ENCODE measurements at places on chromosomes 3 and 15. TPM values are rescaled to one million over a fixed set of nuclear protein-coding genes. Genes with fewer than 3 reads are reported as not detected.

Gene NISCH
- total RNA-seq, result 58.9 TPM

GRCh38 chr3:133168025-133168401 lies 129.8 kb downstream of the TMEM108 start:
- no peak overlapping the region for H3K4me3 ChIP-seq
- H3K27ac ChIP-seq, result no peak overlapping the region
- no peaks in the 10 kb centered on the region for H3K27me3 ChIP-seq

DNA sequence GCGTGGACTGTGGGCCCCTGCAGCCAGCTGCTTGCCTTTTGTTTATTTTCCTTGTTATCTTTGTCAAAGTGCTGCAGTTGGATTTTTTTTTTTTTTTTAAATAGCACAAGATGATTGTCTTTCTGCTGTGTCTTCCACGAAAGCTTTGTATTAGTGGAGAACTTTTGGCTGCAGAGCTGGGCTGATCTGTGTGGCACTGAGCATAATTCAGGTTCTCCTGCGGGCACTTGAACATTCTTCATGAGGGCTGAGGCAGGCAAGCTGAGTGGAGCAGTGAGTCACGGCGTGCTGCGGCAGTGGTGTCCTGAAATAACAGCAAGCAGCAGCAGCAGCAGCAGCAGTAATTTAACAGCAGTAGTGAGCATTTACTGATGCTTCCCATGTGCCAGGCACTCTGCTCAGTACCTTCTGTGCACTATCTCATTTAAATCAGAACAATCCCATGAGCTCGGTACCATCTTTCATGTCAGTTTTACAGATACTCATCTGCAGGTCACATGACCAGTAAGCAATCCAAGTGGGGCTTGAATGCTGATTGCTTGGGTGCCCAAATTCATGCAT lies 45.8 kb downstream of the MITF start:
- no peaks in the 10 kb centered on the region for H3K27me3 ChIP-seq
- H3K36me3 ChIP-seq, result no peaks in the 10 kb centered on the region
- no peak overlapping the region for H3K27ac ChIP-seq
- DNase-seq, result peak; percentile 22
- H3K4me3 ChIP-seq, result no peak overlapping the region
- H3K4me1 ChIP-seq, result peaks cover 14% of the 10 kb centered on the region

GRCh38 chr3:23446301-23446700 lies 243.2 kb downstream of the UBE2E2 start:
- H3K4me3 ChIP-seq, result no peak overlapping the region
- H3K4me1 ChIP-seq, result no peaks in the 10 kb centered on the region
- no peaks in the 10 kb centered on the region for H3K27me3 ChIP-seq
- H3K36me3 ChIP-seq, result no peaks in the 10 kb centered on the region
- DNase-seq, result no peak
- no peak overlapping the region for H3K27ac ChIP-seq

GRCh38 chr3:161905520-161906132 lies 409.0 kb downstream of the OTOL1 start:
- no peaks in the 10 kb centered on the region for H3K4me1 ChIP-seq
- H3K36me3 ChIP-seq, result no peaks in the 10 kb centered on the region
- no peak for DNase-seq
- no peaks in the 10 kb centered on the region for H3K27me3 ChIP-seq

Gene ANKDD1A
- 18.8 TPM for total RNA-seq

DNA sequence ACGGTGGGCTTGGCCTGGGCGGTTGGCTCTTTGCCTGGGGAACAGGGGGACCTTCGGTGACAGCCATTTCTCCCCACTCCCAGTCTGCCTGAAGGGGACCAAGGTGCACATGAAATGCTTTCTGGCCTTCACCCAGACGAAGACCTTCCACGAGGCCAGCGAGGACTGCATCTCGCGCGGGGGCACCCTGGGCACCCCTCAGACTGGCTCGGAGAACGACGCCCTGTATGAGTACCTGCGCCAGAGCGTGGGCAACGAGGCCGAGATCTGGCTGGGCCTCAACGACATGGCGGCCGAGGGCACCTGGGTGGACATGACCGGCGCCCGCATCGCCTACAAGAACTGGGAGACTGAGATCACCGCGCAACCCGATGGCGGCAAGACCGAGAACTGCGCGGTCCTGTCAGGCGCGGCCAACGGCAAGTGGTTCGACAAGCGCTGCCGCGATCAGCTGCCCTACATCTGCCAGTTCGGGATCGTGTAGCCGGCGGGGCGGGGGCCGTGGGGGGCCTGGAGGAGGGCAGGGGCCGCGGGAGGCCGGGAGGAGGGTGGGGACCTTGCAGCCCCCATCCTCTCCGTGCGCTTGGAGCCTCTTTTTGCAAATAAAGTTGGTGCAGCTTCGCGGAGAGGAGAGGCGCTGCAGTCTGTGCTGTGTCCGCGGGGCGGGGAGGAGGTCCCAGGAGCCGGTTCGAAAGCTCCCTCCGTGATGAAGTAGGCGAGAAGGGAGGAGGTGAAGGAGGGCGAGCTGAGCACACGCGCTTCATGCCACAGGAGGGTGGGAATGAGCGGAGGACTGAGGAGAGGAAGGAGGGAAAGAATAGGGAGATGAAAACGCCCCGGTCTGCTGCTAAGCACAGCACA lies 9.6 kb downstream of the CLEC3B start:
- H3K27me3 ChIP-seq, result no peaks in the 10 kb centered on the region
- H3K36me3 ChIP-seq, result no peaks in the 10 kb centered on the region
- no peak for DNase-seq
- H3K4me1 ChIP-seq, result peaks cover 8% of the 10 kb centered on the region

GRCh38 chr3:101848326-101848725 lies 988 bp upstream of the NFKBIZ start:
- no peaks in the 10 kb centered on the region for H3K36me3 ChIP-seq
- peak overlapping the region; percentile 97 for H3K27ac ChIP-seq
- H3K4me1 ChIP-seq, result peaks cover 47% of the 10 kb centered on the region
- H3K27me3 ChIP-seq, result no peaks in the 10 kb centered on the region
- no peak overlapping the region for H3K4me3 ChIP-seq
- no peak for DNase-seq

Gene LTF
- 8.8 TPM for total RNA-seq

- H3K27me3 ChIP-seq, result no peaks in the 10 kb centered on the region
- H3K27ac ChIP-seq, result peak overlapping the region; percentile 96
- H3K36me3 ChIP-seq, result no peaks in the 10 kb centered on the region
- no peak overlapping the region for H3K4me3 ChIP-seq
- DNase-seq, result no peak
- H3K4me1 ChIP-seq, result peaks cover 31% of the 10 kb centered on the region
Measured at GRCh38 chr3:105866656-105867653, 1.9 kb downstream of the CBLB start.

Gene GUCA1C
- total RNA-seq, result 0.99 TPM

GRCh38 chr3:177751770-177752169 lies 554.5 kb upstream of the TBL1XR1 start:
- no peak overlapping the region for H3K27ac ChIP-seq
- DNase-seq, result no peak
- no peak overlapping the region for H3K4me3 ChIP-seq
- no peaks in the 10 kb centered on the region for H3K27me3 ChIP-seq
- H3K4me1 ChIP-seq, result no peaks in the 10 kb centered on the region

GRCh38 chr3:37993820-37994638 lies 3.4 kb downstream of the VILL start:
- no peak overlapping the region for H3K27ac ChIP-seq
- DNase-seq, result peak; percentile 51
- H3K36me3 ChIP-seq, result no peaks in the 10 kb centered on the region
- peaks cover 23% of the 10 kb centered on the region for H3K4me1 ChIP-seq
- no peaks in the 10 kb centered on the region for H3K27me3 ChIP-seq

Gene NOX5
- total RNA-seq, result not detected

Gene ECE2
- total RNA-seq, result 11.7 TPM

DNA sequence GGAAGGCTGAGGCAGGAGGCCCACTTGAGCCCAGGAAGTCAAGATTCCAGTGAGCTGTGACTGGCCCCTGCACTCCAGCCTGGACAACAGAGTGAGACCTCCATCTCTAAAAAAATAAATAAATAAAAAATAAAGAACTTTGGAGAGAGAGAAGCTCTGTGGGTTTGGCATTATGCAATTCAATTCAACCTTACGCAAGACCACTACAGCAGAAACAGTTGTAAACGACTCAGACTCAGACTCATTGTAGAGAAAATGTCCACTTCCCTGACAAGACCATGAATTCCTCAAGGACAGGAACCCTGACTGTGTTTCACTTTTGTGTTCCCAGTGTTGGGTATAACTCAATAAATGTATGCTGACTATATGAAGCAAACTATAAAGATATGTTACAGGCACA lies 90.3 kb upstream of the C3orf80 start:
- no peak overlapping the region for H3K4me3 ChIP-seq
- no peak for DNase-seq
- no peaks in the 10 kb centered on the region for H3K4me1 ChIP-seq

Gene STRA6
- total RNA-seq, result not detected

GRCh38 chr3:170740726-170741591 lies 129.0 kb downstream of the RPL22L1 start:
- DNase-seq, result no peak
- no peaks in the 10 kb centered on the region for H3K4me1 ChIP-seq
- H3K27me3 ChIP-seq, result no peaks in the 10 kb centered on the region
- no peaks in the 10 kb centered on the region for H3K36me3 ChIP-seq
- H3K27ac ChIP-seq, result no peak overlapping the region
- H3K4me3 ChIP-seq, result no peak overlapping the region

GRCh38 chr3:42732196-42732828 lies 29.7 kb upstream of the HHATL start:
- no peaks in the 10 kb centered on the region for H3K27me3 ChIP-seq
- H3K27ac ChIP-seq, result no peak overlapping the region
- H3K4me1 ChIP-seq, result peaks cover 12% of the 10 kb centered on the region

Gene TIGIT
- total RNA-seq, result not detected

GRCh38 chr3:21754839-21755238 lies 3.8 kb upstream of the ZNF385D start:
- H3K4me1 ChIP-seq, result no peaks in the 10 kb centered on the region
- H3K4me3 ChIP-seq, result no peak overlapping the region
- no peaks in the 10 kb centered on the region for H3K36me3 ChIP-seq
- H3K27me3 ChIP-seq, result no peaks in the 10 kb centered on the region
- DNase-seq, result no peak
- no peak overlapping the region for H3K27ac ChIP-seq

Gene SRGAP3
- 11.4 TPM for total RNA-seq

- H3K27me3 ChIP-seq, result no peaks in the 10 kb centered on the region
- H3K36me3 ChIP-seq, result no peaks in the 10 kb centered on the region
- DNase-seq, result no peak
- peaks cover 27% of the 10 kb centered on the region for H3K4me1 ChIP-seq
- peak overlapping the region; percentile 87 for H3K4me3 ChIP-seq
Measured at GRCh38 chr3:112560307-112560706, 1.5 kb downstream of the ATG3 start.

Gene TMC3
- not detected for total RNA-seq

GRCh38 chr3:32224016-32224516 lies 14.4 kb upstream of the CMTM8 start:
- H3K27me3 ChIP-seq, result no peaks in the 10 kb centered on the region
- no peak for DNase-seq
- H3K4me3 ChIP-seq, result no peak overlapping the region
- no peaks in the 10 kb centered on the region for H3K36me3 ChIP-seq
- no peak overlapping the region for H3K27ac ChIP-seq

DNA sequence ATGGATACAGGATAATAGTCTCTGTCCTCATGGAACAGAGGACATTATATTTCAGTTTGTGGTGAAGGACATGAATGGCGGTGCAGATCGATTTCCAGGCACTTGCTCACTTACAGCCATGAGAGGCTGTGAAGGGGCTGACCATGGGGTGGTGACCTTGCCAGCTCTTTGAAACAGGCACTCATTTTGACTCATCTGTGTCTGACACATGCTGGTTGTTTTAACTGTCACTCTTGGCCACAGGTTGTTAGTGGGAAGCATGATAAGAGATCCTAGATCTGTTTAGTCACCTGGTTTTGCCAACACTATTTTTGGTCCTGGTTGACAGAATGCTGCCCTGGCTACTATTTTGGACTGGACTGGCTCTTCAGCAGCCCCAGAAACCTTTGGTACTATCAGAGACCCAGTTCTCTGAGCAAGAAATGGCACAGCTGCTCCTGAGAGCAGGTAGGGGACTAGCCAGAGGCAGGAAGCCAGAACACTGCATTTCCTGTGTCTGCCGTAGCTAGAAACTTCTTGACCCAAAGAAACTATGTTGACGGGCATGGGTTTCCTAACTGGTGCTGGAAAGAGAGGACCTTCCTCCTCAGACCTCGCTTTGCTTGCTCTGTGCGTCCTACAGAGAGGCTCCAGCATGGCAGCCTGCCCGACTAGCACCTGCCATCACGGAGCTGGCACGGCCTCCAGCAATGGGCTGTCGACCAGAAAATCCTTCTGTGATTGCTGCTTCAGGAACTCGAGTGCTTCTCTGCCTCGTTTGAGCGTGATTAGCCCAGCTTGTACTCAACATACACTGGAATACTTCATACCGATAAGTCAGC lies 6.3 kb downstream of the PXYLP1 start:
- peak overlapping the region; percentile 59 for H3K27ac ChIP-seq
- H3K36me3 ChIP-seq, result no peaks in the 10 kb centered on the region
- H3K4me3 ChIP-seq, result no peak overlapping the region
- peaks cover 39% of the 10 kb centered on the region for H3K4me1 ChIP-seq
- no peaks in the 10 kb centered on the region for H3K27me3 ChIP-seq

DNA sequence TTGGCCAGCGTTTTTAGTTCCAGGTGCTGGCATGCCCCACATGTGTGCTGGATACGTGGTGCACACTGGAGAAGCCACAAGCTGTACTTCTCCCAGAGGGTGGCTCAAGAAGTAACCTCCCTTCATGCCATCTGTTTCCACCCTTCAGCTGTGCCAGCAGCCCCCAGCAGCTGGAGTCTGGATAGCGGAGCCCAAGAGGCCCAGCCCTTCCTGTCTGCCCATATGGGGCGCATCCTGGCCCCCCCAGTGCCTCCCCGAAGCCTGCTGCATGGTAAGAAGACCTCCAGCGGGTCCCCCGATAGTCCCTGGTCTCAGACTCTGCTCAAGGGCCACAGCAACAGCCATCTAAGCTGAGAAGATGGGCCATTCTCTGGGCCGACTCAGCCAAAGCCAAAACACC lies 5.8 kb upstream of the MANF start:
- peaks cover 10% of the 10 kb centered on the region for H3K4me1 ChIP-seq
- H3K27me3 ChIP-seq, result no peaks in the 10 kb centered on the region
- DNase-seq, result no peak
- H3K4me3 ChIP-seq, result no peak overlapping the region

- no peak for DNase-seq
- no peaks in the 10 kb centered on the region for H3K27me3 ChIP-seq
- no peak overlapping the region for H3K27ac ChIP-seq
Measured at GRCh38 chr3:56055546-56055945, 412.7 kb downstream of the ERC2 start.

GRCh38 chr15:100190675-100191074 lies 151.1 kb downstream of the ADAMTS17 start:
- H3K4me1 ChIP-seq, result no peaks in the 10 kb centered on the region
- H3K27me3 ChIP-seq, result no peaks in the 10 kb centered on the region
- no peak overlapping the region for H3K4me3 ChIP-seq

Gene VGLL3
- total RNA-seq, result 16.1 TPM

- no peak overlapping the region for H3K27ac ChIP-seq
- no peak overlapping the region for H3K4me3 ChIP-seq
Measured at GRCh38 chr3:117919621-117920020, 1115.0 kb downstream of the IGSF11 start.

DNA sequence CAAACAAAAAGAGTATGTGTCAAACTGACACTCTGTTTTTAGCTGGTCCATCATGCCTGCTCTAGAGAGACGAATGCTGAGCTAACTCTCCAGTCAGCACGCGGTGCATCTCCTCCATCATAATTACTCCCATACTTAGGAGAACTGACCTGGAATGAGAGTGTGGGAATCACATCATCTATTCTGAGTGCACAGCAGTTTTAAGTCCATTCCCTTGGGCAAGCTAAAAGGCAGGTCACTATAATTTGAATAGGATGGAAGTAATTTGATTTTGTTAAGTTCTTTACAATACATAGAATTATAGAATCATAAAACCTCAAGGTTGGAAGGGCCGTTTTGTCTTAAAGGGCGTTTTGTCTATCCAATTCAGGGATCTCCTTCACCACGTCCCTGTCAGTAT lies 251.6 kb downstream of the XXYLT1 start:
- H3K4me1 ChIP-seq, result no peaks in the 10 kb centered on the region
- H3K4me3 ChIP-seq, result no peak overlapping the region
- no peak overlapping the region for H3K27ac ChIP-seq
- no peaks in the 10 kb centered on the region for H3K36me3 ChIP-seq
- no peaks in the 10 kb centered on the region for H3K27me3 ChIP-seq

Measured in body of pancreas (tissue), 4 donors.